Right atrium auricular region (tissue), 2 donors: ENCODE measurements at places on chromosomes 5 and 9.

GRCh38 chr9:98539954-98540353 is 168.8 kb downstream of the GABBR2 start:
- no peak for DNase-seq

DNA sequence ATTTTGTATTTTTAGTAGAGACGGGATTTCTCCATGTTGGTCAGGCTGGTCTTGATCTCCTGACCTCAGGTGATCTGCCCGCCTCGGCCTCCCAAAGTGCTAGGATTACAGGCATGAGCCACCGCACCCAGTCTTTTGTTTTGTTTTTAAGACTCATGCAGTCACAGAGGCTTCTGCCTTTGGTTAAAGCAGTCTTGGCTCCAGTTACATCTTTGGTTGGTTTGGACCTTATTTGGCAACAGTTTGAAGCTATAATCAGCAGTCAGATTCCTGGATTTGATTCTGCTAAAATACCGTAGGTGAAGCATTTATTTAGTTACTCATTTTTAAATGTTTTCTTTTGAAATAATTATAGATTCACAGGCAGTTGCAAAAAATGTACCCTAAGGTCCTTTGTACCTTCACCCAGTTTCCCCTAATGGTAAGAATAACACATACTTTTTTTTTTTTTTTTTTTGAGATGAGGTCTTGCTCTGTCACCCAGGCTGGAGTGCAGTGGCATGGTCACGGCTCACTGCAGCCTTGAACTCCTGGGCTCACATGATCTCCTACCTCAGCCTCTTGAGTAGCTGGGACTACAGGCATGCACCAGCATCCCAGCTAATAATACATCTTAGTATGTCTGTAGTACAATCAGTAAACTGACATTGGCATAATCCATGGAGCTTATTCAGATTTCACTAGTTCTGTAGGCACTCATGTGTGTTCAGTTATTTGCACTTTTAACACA is 15.7 kb downstream of the USP20 start:
- DNase-seq: no peak

GRCh38 chr5:28766565-28767158 is 1728.3 kb upstream of the CDH9 start:
- DNase-seq: no peak

DNA sequence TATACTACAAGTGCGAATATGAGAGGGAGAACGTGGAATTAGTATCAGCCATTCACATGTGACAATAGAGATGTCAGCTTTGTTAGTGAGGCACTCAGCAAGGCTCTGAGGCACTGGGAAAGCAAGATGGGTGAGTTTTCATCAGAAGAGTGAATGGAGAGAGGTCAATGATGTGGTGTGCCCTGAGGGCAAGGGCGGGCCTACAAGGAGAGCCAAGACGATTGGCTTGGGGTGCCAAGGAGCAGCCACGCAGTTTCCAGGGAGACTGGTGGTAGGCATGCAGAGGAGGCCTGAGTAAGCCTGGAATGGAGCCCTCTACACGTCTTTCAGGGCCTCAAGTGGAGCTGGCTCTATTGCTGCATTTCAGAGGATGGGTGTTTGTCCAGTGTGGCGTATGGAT is 24.7 kb downstream of the BTF3 start:
- DNase-seq: no peak

- no peak for DNase-seq
Measured at GRCh38 chr9:600006-600405, 241.5 kb upstream of the DMRT1 start.

DNA sequence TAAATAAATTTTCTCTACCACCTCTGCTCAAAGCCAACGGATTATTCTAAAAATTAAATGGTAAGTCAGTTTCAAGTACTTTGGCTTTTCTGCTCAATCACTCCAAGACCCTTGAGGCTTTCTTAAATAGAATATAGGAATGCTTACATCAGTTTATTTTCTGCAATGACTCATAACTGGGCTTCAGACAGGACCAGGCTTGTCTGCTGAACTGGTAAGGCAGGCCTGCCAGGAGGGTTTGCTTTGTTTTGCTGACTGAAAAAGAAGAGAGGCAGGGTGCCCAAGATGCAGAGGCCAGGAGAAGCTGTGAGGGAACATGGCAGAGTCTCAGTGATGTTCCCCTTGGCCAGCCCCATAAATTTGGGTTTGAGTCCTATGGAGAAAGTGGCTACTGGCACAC is 60.3 kb upstream of the EPB41L4A start:
- DNase-seq: no peak

GRCh38 chr9:130451004-130451390 is 6.2 kb downstream of the ASS1 start:
- no peak for DNase-seq

- DNase-seq: peak; percentile 82
Measured at GRCh38 chr9:130128733-130129431, 43.3 kb upstream of the NCS1 start.

- DNase-seq: no peak
Measured at GRCh38 chr5:93247105-93247504, 333.9 kb downstream of the NR2F1-AS1 start.
